ENCODE measurements at places on chromosomes 5 and 9.

GRCh38 chr5:135219868-135220267 lies 179.2 kb downstream of the MACROH2A1 start:
- no peak for DNase-seq

DNA sequence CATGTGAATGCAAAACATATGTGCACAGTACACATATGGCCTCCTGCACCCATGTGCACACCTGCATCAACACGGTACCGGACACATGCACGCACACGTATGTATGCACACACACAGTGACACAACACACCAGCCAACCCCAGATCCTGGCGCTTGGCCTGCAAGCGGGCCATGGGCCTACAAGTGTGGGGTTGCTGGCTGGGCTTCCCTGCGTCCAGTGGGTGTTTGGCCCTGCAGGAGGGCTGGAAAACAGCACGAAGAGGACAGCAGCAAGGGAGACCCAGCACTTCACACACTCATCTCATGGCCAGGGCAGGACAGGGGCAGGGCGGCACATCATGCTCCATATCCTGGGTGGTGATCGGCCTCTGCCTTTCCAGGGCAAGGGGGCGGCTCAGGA lies 77.7 kb downstream of the COL5A1 start:
- DNase-seq, result no peak

GRCh38 chr5:124583469-124584350 lies 162.7 kb downstream of the ZNF608 start:
- DNase-seq, result no peak

DNA sequence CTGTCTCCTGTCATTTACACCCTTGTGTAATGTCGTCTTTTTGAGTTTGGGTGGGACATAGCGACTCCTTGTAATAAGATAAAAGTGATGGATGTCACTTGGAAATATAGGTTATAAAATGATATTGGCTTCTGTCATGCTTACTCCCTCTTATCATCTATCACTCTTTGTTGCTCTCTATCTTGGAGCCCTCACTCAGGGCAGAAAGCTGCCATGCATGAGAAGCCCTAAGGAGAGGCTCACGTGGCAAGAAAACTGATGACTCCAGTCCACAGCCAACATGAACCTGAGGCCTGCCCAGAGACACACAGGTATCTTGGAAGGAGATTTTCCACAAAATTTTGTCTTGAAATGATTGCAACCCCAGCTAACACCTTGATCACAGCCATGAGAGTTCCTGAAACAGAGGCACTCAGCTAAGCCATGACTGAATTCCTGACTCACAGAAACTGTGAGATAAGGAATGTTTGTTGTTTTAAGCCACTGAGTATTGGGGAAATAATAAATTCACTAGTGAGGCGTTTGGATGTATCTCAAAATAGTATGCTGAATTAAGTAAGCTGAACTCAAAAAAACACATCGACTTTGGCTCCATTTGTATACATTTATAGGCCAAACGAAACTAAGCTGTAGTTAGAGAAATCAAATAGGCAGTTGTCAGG lies 216.7 kb downstream of the CDH18 start:
- DNase-seq, result no peak

DNA sequence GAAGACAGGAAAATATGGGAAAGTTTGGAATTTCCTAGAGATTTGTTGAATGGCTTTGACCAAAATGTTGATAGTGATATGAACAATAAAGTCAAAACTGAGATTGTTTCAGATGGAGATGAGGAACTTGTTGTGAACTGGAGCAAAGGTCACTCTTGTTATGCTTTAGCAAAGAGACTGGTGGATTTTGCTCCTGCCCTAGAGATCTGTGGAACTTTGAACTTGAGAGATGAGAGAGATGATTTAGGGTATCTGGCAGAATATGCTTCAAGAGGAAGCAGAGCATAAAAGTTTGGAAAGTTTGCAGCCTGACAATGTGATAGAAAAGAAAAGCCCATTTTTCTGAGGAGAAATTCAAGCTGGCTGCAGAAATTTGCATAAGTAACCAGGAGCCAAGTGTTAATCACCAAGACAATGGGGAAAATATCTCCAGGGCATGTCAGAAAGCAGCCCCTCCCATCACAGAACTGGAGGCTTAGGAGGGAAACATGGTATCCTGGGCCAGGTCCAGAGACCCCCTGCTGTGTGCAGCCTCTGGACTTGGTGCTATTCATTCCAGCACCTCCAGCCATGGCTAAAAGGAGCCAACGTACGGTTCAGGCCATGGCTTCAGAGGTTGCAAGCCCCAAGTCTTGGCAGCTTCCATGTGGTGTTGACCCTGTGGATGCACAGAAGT lies 114.3 kb upstream of the STARD4 start:
- DNase-seq, result no peak

- DNase-seq, result no peak
Measured at GRCh38 chr9:108859459-108860114, 2.5 kb upstream of the ACTL7A start.

DNA sequence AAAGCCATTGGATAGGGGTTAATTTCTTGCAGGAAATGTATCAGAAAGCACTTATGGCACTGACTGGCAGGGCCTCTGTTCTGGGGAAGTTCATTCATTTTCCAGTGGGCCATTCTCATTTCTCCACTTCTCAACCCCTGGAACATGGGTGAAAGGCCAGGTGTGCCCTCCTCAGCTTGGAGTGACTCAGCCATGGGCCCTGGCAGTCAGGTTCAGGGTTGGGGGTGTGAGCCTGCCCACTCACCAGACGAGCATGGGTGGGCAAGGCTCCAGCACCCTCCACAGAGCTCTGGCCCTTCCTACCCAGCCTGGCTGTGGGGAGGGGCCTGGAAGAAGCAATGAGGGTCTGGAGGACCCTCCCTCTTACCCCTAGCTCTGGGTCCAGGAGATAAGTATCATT lies 174.4 kb downstream of the HSPA4 start:
- no peak for DNase-seq

DNA sequence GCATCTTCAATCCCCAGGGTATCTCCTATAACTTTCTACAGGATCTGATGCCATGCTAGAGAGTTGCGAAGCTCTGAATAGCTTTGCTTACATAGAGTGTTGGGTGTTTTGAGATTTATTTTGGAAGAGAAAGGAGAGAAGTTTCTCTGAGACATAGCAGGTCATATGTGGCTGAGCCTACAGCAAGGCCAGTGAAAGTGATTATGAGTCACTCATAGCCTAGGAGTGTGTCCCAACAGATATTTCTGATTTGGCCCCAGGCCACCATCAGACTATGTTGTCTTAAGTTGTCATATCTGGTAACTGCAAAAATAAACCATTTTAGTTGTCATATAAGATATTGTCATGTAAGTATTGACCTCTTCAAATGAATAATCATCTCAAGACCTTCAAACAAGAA lies 132.0 kb upstream of the RAI14 start:
- DNase-seq, result no peak

- DNase-seq, result no peak
Measured at GRCh38 chr9:13915591-13916301, 398.2 kb downstream of the NFIB start.

- peak; percentile 87 for DNase-seq
Measured at GRCh38 chr5:176536132-176536901, 885 bp downstream of the RNF44 start.

DNA sequence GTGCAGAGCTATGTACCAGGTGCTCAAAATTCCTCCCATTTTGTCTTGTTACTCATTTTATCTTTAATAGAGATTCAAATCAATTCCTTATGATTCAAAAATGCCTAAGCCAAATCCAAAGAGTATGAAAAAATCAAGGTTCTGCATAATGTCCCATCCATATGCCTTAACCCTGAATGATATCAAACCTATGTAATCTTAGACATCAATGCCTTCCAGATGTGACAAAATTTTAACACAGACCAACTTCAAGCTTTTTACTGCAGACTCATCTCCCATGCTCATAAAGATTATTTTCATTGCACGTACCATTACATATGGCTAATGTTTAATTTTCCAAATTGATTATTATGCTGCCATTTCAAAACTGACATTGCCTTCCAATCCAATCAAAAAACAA lies 122.4 kb downstream of the NFIB start:
- no peak for DNase-seq

DNA sequence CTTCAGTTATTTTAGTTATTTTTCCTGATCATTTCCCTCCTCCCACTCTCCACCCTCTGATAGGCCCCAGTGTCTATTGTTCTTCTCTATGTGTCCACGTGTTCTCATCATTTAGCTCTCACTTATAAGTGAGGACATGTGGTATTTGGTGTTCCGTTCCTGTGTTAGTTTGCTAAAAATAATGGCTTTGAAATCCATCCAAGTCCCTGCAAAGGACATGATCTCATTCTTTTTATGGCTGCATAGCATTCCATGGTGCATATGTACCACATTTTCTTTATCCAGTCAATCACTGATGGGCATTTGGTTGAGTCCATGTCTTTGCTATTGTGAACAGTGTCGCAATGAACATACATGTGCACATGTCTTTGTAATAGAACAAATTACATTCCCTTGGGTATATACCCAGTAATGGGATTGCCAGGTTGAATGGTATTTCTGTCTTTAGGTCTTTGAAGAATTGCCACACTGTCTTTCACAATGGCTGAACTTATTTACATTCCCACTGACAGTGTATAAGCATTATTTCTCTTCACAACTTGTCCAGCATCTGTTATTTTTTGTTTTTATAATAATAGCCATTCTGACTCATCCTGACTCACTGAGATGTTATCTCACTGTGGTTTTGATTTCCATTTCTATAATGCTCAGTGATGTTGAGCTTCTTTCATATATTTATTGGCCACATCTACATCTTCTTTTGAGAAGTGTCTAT lies 17.2 kb upstream of the DIRAS2 start:
- DNase-seq, result no peak

DNA sequence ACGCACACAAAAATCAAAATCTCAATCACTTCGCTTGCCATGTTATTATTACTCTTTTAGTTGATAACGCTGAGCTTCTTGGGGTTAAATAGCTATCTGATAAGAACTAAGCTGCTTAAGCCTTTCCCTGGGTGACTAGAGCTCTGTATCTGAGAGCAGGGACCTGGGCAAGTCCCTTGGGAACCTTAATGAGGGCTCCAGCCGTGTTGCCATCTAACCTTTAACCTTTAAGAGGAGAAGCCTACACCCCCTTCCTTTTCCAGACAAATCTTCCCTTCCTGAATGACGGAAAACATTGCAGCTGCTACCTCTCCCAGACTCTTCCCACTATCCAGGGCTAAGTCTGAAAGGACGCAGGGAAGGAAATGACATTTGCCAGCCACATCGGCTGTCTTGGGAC lies 216.5 kb upstream of the RAI14 start:
- DNase-seq, result no peak

- DNase-seq, result no peak
Measured at GRCh38 chr9:127033061-127033460, 89.4 kb downstream of the ANGPTL2 start.

- DNase-seq, result no peak
Measured at GRCh38 chr5:53321073-53321472, 159.4 kb upstream of the FST start.

- no peak for DNase-seq
Measured at GRCh38 chr5:161286066-161286655, 260.4 kb downstream of the GABRB2 start.

DNA sequence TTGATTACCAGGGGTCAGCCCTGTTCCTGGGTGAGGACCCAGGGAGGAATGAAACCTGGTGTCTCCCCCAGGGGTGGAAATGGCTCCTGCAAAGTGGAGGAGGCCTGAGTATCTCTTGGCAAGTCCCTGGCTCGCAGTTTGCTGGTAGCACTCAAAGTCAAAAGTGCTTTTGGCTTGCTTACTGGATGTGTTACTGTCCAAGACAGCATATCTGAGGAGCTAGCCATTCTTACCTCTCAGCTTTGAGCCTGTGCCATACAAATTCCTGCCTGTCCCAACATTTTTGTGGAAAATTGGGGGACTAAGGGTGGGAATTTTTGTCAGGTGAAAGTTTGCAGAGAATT lies 9.9 kb downstream of the ZNF618 start:
- DNase-seq, result no peak

GRCh38 chr9:125589287-125589686 lies 117.7 kb downstream of the MAPKAP1 start:
- DNase-seq, result no peak

DNA sequence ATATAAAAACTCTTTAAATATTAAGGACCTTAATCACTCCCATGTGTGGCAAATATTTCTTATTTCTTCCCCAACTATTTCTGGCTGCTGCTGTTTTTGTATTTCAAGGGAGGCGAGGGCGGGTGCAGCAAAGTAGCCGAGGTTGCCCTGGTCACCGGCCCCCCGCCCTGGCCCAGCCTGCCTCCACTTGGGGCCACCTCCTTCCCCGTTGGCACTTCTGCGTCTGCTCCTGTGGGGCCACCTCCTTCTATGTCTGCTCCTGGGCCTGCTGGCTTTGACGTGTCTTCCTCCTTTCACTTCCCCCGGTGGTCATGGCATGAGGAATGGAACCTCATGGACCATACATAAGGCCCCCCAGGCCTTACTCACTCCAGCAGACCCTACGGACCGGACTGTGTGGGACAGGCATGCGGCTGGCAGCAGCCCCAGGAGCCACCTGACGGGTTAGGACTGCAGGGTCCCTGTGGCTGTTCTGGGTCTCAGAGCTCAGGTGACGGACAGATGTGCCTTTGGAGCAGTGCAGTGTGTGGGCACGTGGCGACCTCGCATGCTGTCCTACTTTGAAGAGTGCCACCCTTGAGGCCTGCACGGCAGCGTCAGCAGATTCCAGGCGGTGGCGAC lies 5.8 kb upstream of the ENTPD8 start:
- DNase-seq, result no peak

- peak; percentile 60 for DNase-seq
Measured at GRCh38 chr9:83708515-83709158, 879 bp upstream of the UBQLN1 start.

DNA sequence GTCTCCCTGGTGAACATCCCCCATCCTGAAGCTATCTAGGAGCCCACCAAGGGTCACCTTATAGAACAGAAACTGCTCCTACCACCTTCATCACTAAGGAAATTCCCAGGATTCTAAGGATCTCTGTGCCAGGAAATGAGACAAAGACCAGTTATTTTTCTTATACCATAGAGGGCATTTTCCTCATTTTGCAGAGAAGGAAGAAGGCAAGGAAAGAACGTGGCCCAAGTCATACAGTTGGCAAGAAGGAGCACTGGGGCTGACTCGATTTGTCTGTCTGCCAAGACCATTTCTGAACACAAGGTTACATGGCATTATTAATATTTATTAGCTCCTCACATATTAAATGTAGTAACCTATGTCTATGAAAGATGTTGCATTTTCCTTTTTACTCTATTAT lies 49.6 kb upstream of the TNFSF15 start:
- no peak for DNase-seq

GRCh38 chr9:76913467-76913866 lies 7.6 kb upstream of the PRUNE2 start:
- no peak for DNase-seq

- DNase-seq, result peak; percentile 5
Measured at GRCh38 chr9:1619915-1620710, 395.0 kb upstream of the SMARCA2 start.

DNA sequence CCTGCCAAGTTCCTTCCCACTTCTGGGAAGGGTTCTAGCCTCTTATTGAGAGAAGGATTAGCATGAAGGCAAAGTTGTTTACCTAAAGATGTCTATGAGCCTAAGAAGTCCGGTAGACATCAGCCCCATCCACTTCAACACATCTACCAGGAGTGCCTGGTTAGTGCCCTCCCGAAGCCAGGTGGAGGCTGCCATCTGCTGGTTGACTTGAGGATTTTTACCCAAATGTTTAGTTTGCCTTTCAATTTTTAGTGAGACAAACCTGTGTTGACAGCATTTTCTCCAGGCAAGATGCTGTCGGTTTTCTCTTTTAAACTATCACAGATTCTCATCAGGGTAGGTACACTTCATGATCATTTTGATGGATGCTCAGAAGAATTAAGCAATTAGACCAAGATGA lies 83.6 kb upstream of the TNFSF8 start:
- DNase-seq, result peak; percentile 23

- no peak for DNase-seq
Measured at GRCh38 chr9:93949694-93950449, 5.3 kb downstream of the BARX1 start.

- DNase-seq, result no peak
Measured at GRCh38 chr9:110028271-110028670, 179.7 kb downstream of the C9orf152 start.
